Hair follicle dermal papilla cell (primary cell): ENCODE measurements at places on chromosomes 5 and 9. TPM values are rescaled to one million over a fixed set of nuclear protein-coding genes. Genes with fewer than 3 reads are reported as not detected.

The NIM1K gene
- total RNA-seq = 0.85 and 3.7 TPM in 2 replicates

The SH3TC2 gene
- total RNA-seq = 1.5 and 1.7 TPM in 2 replicates

The PCDHGA11 gene
- 14.6 and 19.8 TPM in 2 replicates for total RNA-seq

The FCN1 gene
- total RNA-seq = not detected in 2 replicates

The SLC45A2 gene
- total RNA-seq = 0.16 TPM in 1 of 2 replicates, not detected in the other

The CCL27 gene
- not detected in 2 replicates for total RNA-seq

The SPATA9 gene
- total RNA-seq = 0.16 and 0.61 TPM in 2 replicates
